Astrocyte (in vitro differentiated cells and primary cell): ENCODE measurements at places on chromosomes 5 and 9.

GRCh38 chr9:134630861-134631260 is 10.7 kb upstream of the COL5A1 start:
- no peak for DNase-seq

DNA sequence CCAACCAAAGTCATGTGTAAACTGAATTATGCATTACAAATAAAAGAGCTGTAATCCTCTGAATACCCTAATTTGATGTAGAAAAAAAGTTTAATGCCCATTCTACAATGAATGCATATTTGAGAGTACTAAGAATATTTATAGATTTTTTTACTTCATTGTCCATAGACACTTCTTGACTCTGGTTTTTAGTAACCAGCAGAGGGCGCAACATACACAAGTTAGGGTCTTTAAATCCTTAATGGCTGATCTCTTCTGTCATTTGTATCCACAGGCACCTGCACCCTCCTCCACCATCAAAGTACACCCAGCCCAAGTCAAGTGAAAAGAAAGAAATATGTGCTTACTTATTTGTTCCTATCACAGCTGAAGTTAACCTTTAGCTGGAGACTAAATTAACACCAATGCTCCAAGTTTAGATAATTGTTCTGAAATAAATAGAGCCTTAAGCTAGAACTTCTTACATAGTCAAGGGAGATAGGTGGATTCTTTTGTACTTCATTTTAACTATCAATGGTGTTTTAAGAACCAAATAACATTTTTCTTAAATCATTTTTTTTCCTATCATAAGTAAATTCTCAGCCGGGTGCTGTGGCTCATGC is 524.2 kb upstream of the DAB2 start:
- DNase-seq: peak; percentile 39

DNA sequence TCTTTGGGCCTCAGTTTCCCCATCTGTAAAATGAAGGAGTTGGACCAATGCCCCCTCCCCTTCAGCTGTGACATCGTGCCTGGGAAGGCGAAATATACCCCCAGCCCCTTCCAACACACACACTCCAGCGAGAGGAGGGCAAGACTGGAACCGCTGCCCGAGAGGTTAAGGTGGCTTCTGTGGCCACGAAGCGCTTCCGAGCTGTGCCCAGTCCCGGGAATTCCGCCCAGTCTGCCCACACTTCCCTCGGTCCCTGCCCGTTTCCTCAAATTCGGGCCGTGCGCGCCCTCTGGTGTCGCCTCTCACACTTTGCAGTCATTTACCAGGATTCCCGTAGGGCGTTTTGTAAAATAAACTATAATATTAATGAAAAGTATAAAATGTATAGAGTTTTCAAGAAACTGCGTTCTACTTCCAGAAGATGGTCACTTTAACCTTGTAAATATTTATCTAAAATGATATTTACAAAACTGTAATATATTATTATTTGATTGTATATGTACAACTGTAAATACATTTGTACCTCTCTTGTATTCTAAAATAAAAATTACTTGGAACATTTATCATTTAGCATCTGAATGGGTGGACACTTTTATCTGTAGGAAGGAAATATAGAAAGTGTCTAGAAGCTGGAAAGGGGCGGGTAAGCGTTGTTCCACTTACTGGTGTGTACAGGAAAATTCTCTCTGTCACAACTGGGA is 11.0 kb upstream of the EXOSC2 start:
- DNase-seq: peak; percentile 32

DNA sequence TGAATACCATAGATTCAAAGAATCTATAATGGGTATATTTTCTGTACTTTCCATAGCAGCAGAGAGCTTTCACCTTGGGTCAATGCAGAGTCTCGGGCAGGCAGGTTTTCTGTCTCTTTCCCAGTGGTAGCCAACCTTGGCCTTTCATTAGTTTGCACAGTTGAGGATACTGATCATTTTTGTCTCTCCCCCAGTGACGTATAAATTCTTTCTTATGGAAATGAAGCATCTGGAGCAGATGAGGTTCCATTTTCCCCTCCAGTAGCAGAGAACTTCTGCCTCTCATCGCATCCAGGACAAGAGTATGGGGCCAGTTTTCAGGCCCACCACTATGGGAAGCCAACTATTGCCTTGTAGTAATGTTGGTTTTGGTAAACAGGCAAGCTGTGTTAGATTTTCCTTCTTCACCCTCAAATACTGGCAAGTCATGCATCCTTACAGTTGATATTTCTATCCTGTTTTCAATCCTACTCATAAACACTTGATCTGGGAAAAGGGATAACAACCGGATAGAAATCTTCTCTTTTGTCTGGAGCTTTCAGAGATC is 845.2 kb upstream of the CDH18 start:
- DNase-seq: no peak

- peak; percentile 34 for DNase-seq
Observed at GRCh38 chr5:62779010-62779422, 200.4 kb downstream of the LRRC70 start.

DNA sequence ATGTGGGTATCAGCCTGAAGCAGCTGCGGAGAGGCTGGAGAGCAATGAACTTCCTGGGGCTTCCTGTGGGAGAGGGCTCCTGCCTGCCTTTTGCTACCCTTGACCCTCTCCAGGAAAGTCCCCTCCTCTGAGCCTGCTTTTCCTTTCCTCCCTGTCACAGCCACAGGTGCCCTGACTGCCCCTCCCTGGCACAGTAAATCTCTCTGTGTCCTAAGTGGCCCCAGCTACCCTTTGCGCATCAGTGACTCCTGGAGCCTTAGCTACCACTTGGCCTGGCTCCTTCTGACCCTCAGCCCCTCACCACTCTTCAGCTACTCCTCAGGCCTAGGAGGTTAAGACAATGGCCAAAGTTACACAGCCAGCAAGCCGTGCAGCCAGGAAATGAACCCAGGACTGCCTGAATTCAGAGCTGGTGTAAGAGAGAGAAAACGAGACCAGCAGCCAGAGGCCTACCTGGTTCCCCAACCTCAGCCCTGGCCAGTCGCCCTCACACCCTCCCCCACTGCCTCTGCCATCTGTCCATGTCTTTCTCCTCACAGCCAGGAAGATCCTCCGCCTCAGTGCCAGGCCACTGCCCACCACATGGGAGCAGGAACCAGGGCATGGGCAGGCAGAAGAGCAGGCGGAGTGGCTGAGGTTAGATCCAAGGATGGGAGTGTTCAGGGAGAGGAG is 18.6 kb downstream of the CNTFR start:
- no peak for DNase-seq

GRCh38 chr5:181098762-181099601 is 32.0 kb downstream of the OR2V1 start:
- DNase-seq: no peak

DNA sequence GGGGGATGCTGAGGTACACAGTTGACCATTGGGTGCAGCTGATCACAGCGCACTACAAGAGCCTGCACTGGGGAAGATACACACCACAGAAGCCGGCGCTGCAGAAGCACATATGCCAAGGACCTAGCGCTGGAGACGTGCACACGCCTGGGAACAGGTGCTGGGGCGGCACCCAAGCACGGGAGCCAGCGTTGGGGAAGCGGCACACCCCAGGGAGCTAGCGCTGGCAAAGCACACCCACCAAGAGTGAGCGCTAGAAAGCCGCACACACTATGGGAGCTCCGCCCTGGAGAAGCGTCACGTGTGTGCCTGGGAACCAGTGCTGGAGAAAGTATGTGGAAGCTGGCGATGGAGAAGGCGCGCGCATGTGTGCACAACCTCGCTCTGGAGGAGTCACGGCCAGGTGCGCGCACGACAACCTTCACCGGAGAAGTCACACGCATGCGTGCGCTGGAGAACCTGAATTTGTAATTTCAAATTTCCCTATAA is 4.5 kb downstream of the FANCC start:
- DNase-seq: peak; percentile 60

DNA sequence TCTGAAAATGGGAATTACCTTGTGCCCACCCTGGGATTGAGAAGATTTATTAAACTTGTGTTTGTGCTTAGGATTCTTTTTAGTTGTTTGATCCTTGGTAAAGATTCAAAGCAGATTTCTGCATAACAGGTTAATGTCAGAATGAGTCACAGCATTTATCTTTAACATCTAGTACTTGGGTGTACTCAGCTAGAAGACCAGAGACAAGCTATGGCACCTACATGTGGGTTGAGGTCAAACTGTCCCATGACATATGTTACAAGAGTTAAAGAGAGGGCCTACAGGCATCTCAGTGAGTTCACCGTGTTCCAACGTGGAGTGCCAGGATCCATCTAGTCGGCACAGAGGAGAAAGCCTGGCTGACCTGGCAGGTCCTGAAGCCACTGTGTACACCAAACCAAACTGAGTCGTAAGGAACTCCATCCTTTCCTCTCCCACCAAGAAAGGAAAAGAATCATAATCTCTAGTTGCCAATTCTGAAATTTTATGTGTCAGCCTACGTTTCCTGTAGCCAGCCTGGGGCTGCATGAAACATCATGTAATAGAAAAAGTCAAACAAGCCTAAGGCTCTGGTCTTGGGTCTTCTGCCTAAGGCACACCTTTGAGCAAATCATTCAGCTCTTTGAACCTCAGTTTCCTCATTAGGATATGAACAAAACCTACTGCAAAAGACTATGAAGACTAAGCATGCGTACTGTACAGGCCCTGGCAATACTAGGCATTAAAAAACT is 73.7 kb downstream of the RCL1 start:
- DNase-seq: no peak

GRCh38 chr5:122816756-122817155 is 28.7 kb upstream of the SNX24 start:
- DNase-seq: no peak

GRCh38 chr9:33748633-33749304 is 46.6 kb upstream of the PRSS3 start:
- no peak for DNase-seq

DNA sequence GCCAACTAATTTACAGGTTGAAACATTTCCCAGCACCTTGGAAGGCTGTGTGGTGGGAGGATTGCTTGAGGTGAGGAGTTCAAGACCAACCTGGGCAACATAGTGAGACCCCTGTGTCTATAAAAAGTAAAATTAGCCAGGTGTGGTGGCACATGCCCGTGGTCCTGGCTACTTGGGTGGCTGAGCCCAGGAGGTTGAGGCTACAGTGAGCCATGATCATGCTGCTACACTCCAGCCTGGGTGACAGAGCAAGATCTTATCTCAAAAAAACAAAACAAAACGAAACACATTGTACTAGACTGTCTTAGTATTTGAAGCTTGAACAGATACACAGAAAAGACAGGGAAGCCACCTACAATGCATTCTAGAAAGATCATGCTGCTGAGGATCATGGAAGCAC is 2.8 kb upstream of the HSDL2 start:
- DNase-seq: no peak

- DNase-seq: peak; percentile 9
Observed at GRCh38 chr9:129575818-129576217, 45.1 kb downstream of the C9orf50 start.

GRCh38 chr9:99416007-99416406 is 193.9 kb downstream of the SEC61B start:
- DNase-seq: peak; percentile 31

GRCh38 chr5:8813180-8813579 is 732.7 kb downstream of the SEMA5A start:
- DNase-seq: no peak

DNA sequence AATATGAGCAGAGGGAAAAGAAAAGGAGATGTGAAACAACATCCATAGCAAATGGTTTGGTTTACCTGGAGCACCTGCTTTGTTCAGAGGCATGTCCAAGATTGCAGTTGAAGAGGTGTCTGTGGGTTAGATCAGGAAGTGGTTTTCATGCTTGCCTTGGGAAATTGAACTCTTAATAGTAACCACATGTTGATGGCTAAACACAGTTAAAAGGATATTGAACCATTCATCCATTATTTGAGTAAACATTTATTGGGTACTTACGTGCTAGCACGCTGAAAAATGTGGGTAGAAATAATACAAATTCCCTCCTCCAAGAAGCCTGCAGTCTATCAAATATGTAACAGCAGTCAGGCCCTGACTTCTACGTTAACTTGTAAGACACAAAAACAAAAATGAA is 235.7 kb upstream of the TNC start:
- peak; percentile 32 for DNase-seq

- DNase-seq: no peak
Observed at GRCh38 chr5:133332439-133333024, 279.8 kb downstream of the FSTL4 start.
